AG04449 (cell line): ENCODE measurements at places on chromosomes 2 and 18.

DNA sequence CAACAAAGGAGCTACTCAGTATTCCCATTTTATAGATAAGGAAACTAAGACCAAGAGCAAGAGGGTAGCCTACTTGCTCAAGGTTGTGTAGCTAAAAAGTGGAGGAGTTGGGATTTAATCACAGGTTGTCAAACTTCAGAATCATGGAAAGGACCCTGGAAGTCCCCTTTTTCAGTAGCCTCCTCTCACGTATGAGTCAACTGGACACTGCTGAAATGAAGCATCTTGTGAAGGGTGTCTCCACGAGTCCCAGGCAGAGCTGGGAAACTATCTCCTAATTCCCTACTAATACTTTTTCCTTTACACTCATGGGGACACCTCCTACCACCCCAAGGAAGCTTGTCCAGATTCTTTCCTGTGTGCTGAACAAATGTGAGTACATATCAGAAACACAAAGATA lies 155.8 kb downstream of the RHBDD1 start:
- DNase-seq, result no peak

- DNase-seq, result no peak
Observed at GRCh38 chr2:203714112-203714511, 7.7 kb downstream of the CD28 start.

- DNase-seq, result no peak
Observed at GRCh38 chr2:136957044-136957443, 191.7 kb downstream of the THSD7B start.

DNA sequence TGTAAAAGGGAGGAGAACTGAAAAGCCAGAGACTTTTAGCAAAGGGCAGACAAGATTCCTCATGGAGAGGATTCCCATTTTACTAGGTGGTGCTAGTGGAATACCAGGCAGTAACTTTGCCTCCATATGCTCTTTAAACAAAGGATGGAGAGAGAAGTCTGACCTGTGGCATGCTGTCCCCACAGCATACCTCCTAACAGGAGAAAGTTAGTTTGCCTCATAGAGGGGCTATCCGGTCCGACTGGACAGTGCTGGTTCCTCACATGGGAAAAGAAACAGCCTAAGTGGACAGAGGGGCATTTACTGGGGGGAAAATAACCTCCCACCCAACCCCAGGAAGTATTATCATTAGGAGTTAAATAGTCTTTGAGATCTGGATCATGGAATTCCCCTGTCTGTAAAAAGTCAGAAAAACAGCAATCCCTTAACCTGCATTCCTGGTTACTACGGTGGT lies 31.6 kb upstream of the GMCL1 start:
- no peak for DNase-seq

GRCh38 chr2:38720613-38721241 lies 30.4 kb downstream of the SRSF7 start:
- peak; percentile 59 for DNase-seq
